ENCODE measurements at places on chromosomes 3 and 15.
A peak's percentile ranks its signal among the peaks of the same experiment; 100 is the strongest.

- peaks cover 39% of the 10 kb centered on the region for H3K27me3 ChIP-seq
- H3K4me3 ChIP-seq = no peak overlapping the region
- H3K36me3 ChIP-seq = no peaks in the 10 kb centered on the region
- peaks cover 8% of the 10 kb centered on the region for H3K4me1 ChIP-seq
These were observed 34.7 kb upstream of the CCDC174 start for GRCh38 chr3:14616606-14617507.

- H3K27me3 ChIP-seq = no peaks in the 10 kb centered on the region
- no peak overlapping the region for H3K4me3 ChIP-seq
- H3K36me3 ChIP-seq = peaks cover 10% of the 10 kb centered on the region
- peak; percentile 59 for DNase-seq
- H3K4me1 ChIP-seq = peaks cover 36% of the 10 kb centered on the region
- H3K27ac ChIP-seq = peak overlapping the region; percentile 73
These were observed 18.2 kb upstream of the PSTPIP1 start for GRCh38 chr15:76976572-76977270.

GRCh38 chr3:72977060-72977808 lies 19.4 kb upstream of the PPP4R2 start:
- H3K36me3 ChIP-seq = peaks cover 3% of the 10 kb centered on the region
- H3K4me1 ChIP-seq = peaks cover 29% of the 10 kb centered on the region
- H3K27me3 ChIP-seq = peaks cover 11% of the 10 kb centered on the region
- H3K27ac ChIP-seq = peak overlapping the region; percentile 79

- DNase-seq = no peak
- H3K36me3 ChIP-seq = peaks cover 49% of the 10 kb centered on the region
- peak overlapping the region; percentile 82 for H3K4me3 ChIP-seq
- H3K27me3 ChIP-seq = no peaks in the 10 kb centered on the region
- peaks cover 93% of the 10 kb centered on the region for H3K4me1 ChIP-seq
These were observed 25.0 kb downstream of the CD86 start for GRCh38 chr3:122080207-122080587.

DNA sequence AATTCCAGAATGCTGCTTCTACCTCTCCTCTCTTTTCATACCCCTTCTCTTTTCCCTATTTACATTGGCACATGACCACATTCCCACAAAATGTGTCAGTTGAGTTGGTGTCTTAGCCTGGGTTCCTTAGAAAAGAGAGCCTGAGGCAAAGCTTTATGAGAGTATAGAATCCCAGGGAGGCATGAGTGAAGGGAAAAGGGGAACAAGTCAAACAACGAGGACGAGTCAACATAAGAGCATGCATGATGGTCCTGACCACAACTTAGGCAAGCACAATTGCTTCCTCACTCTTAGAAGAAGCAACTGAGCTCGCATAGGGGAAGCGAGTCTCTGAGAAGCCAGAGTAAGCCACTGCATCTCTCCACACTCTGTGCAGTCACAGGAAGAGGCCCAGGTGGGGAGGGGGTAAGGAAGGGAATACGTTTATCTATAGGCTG lies 15.4 kb upstream of the ZNF774 start:
- peaks cover 11% of the 10 kb centered on the region for H3K4me1 ChIP-seq
- no peak overlapping the region for H3K27ac ChIP-seq
- H3K27me3 ChIP-seq = no peaks in the 10 kb centered on the region

- no peak overlapping the region for H3K4me3 ChIP-seq
- DNase-seq = no peak
- H3K36me3 ChIP-seq = no peaks in the 10 kb centered on the region
These were observed 204.1 kb downstream of the STXBP5L start for GRCh38 chr3:121111914-121112612.

GRCh38 chr15:88619796-88620195 lies 1.3 kb upstream of the AEN start:
- no peaks in the 10 kb centered on the region for H3K27me3 ChIP-seq
- peak; percentile 1 for DNase-seq
- H3K4me3 ChIP-seq = no peak overlapping the region

- peaks cover 34% of the 10 kb centered on the region for H3K4me1 ChIP-seq
- peaks cover 2% of the 10 kb centered on the region for H3K36me3 ChIP-seq
- H3K4me3 ChIP-seq = no peak overlapping the region
- H3K27me3 ChIP-seq = peaks cover 35% of the 10 kb centered on the region
- H3K27ac ChIP-seq = no peak overlapping the region
- no peak for DNase-seq
These were observed 4.6 kb downstream of the LRRC2 start for GRCh38 chr3:46561511-46561910.

DNA sequence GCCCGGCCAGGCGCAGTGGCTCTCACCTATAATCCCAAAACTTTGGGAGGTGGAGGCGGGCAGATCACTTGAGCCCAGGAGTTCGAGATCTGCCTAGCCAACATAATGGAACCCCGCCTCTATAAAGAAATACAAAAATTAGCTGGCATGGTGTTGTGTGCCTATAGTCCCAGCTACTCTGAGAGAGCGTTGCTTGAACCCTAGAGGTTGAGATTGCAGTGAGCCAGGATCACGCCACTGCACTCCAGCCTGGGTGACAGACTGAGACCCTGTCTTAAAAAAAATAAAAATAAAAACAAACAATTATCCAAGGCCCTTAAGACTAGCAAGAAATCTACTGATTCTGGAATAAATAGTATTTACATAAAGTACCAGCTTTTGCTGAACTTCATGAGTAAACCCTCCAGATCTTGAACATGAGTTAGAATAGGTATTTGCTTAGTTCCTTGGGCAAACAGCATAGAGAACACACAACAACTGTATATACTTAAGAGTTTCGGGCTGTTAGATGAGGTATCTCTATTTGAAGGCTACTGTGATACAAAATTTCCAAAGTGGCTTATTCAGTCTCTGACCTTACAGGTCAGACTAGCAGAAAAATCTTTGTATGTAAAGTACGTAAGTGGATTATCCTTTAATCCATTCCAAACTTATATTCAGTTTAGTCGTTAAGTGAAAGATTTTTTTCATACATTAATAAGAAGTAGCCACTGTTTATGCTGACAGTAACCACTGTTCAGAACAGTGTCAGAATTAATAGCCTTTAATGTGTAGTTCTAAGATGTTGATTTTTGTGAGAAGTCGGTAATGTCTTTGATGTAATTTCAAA lies 171.1 kb upstream of the CGNL1 start:
- no peak overlapping the region for H3K27ac ChIP-seq
- DNase-seq = no peak
- H3K27me3 ChIP-seq = no peaks in the 10 kb centered on the region
- H3K4me1 ChIP-seq = peaks cover 4% of the 10 kb centered on the region
- H3K4me3 ChIP-seq = no peak overlapping the region

- no peaks in the 10 kb centered on the region for H3K27me3 ChIP-seq
- no peak overlapping the region for H3K4me3 ChIP-seq
- H3K27ac ChIP-seq = no peak overlapping the region
- no peak for DNase-seq
These were observed 51.8 kb downstream of the LMCD1 start for GRCh38 chr3:8553405-8553804.

- no peaks in the 10 kb centered on the region for H3K4me1 ChIP-seq
- H3K36me3 ChIP-seq = no peaks in the 10 kb centered on the region
- no peak overlapping the region for H3K4me3 ChIP-seq
- H3K27me3 ChIP-seq = peaks cover 35% of the 10 kb centered on the region
- no peak for DNase-seq
These were observed 52.1 kb downstream of the TM2D3 start for GRCh38 chr15:101600035-101600434.

- no peak for DNase-seq
- no peaks in the 10 kb centered on the region for H3K27me3 ChIP-seq
- peaks cover 47% of the 10 kb centered on the region for H3K4me1 ChIP-seq
These were observed 20.4 kb downstream of the COLQ start for GRCh38 chr3:15501126-15501525.

DNA sequence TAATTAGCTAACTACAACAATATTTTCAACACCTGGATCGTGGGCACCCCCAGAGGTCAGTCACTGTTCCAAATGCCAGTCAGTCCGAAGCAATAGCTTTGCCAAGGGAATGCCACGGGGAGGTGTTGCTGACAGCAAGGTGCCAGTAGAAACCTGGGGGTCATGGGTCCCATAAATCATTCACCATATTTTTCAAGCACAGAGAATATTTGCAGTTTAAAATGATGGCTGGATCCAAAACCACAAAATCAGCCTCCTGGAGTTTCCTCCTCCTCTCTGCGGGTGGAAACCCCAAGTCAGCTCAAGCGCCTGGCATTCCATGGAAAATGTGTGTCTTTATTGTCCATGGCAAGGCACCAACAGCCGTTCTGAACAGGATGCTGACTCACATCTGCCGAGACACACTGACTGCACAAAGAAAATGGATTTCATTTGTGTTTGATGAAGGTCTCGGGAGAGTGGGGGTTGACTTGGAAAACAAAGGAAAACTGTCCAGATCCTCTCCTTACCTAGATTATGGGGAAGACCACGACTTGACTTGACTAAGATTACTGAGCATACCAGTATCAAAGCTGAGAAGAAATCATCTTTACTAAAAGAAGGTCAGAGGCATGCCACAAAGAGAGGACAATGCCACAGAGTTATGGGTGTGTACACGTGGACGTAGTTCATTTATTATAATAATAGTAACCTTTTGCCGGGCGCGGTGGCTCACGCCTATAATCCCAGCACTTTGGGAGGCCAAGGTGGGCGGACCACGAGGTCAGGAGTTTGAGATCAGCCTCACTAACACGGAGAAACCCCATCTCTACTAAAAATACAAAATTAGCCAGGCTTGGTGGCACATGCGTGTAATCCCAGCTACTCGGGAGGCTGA lies 26.4 kb downstream of the ANXA2 start:
- peak; percentile 37 for DNase-seq
- peaks cover 43% of the 10 kb centered on the region for H3K36me3 ChIP-seq
- peaks cover 15% of the 10 kb centered on the region for H3K4me1 ChIP-seq
- no peak overlapping the region for H3K27ac ChIP-seq

DNA sequence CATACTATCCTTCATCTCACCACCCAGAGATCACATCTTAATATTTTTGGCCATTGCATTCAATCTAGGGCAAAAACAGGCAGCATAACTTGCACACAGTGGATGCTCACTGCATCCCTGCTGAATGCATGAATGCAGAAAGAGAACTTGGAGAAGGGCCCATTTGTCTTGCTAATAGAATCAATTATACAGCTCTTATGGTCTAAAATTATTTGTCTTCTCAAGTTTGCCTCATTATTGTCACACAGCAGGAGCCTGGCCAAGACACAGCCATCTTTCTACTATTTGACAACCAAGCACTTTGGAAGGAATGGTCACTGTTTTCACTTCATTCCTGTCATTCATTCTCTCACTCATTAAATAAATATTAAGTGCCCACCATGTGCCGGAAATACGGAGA lies 1.2 kb upstream of the ARHGEF26 start:
- no peak overlapping the region for H3K4me3 ChIP-seq
- peaks cover 18% of the 10 kb centered on the region for H3K4me1 ChIP-seq
- H3K27ac ChIP-seq = no peak overlapping the region
- no peaks in the 10 kb centered on the region for H3K36me3 ChIP-seq
- DNase-seq = no peak

- no peak for DNase-seq
- no peaks in the 10 kb centered on the region for H3K36me3 ChIP-seq
- H3K4me3 ChIP-seq = no peak overlapping the region
- no peaks in the 10 kb centered on the region for H3K4me1 ChIP-seq
These were observed 21.7 kb upstream of the CGNL1 start for GRCh38 chr15:57354436-57355123.

DNA sequence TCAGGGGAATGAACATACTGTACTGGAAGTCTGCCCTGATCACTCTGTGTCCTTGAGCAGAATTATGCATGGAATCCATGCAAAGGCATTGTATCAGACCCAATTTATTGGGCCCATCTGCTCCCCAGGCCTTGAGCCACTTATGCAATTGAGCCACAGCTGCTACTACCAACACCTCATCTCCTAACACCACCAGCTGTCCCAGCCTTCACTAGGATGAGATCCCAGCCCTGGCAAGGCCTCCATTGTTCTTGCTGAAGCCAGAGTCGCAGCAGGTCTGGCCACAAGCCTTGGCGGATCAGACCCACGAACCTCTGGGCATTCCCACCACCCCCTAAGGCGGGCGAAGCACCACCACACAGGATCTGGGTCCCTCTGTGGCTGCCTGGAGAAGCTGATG lies 9.2 kb upstream of the NME9 start:
- no peak overlapping the region for H3K4me3 ChIP-seq
- no peak overlapping the region for H3K27ac ChIP-seq
- peaks cover 8% of the 10 kb centered on the region for H3K27me3 ChIP-seq

DNA sequence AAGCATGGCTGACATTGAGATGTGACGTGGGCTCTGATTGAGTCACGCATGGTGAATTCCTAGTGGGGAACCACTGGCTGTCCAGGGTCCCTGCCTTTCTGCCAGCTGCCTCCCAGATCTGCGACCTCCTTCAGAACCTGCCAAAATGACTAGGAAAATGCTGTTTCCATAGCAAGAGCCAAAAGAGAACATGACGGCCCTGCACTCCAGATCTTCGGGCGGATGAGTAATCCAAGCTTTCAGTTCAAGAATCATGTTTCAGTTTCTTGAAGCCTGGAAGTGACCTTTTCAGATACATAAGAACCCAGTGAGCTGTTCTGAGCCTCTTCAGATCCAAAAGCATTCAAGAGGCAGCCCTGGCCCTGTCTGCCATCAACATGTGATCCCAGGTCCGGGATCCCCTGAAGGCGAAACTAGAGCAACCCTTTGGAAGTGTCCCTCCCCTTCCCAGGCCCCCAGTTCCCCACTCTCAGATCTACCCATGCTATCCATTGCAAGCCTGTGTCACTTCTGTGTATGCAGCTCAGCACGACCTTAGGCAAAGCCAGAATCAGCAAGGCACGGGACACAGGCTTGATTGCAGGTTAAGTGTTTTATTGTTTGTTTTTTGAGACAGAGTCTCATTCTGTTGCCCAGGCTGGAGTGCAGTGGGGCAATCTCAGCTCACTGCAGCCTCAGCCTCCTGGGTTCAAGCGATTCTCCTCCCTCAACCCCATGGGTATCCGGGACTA lies 19.7 kb downstream of the ANKRD63 start:
- no peak for DNase-seq
- H3K27ac ChIP-seq = no peak overlapping the region
- no peak overlapping the region for H3K4me3 ChIP-seq
- H3K4me1 ChIP-seq = no peaks in the 10 kb centered on the region
- H3K36me3 ChIP-seq = no peaks in the 10 kb centered on the region

GRCh38 chr3:128767094-128767750 lies 41.2 kb downstream of the RAB7A start:
- DNase-seq = no peak
- peaks cover 26% of the 10 kb centered on the region for H3K36me3 ChIP-seq
- no peaks in the 10 kb centered on the region for H3K27me3 ChIP-seq

DNA sequence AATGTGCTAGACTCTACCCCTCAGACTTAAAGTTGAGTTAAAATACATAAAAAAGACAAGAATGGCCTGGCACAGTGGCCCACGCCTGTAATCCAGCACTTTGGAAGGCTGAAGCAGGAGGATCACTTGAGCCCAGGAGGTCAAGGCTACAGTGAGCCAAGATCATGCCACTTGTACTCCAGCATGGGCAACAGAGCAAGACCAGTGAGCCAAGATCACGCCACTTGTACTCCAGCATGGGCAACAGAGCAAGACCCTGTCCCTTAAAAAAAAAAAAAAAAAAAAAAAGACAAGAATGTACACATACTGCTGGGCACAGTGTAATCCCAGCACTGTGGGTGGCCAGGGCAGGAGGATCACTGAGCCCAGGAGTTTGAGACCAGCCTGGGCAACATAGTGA lies 17.4 kb downstream of the DIS3L start:
- peaks cover 23% of the 10 kb centered on the region for H3K36me3 ChIP-seq
- H3K27ac ChIP-seq = no peak overlapping the region
- H3K4me1 ChIP-seq = no peaks in the 10 kb centered on the region

Data from activated CD8-positive, alpha-beta memory T cell treated with anti-CD3 and anti-CD28 coated beads, Interleukin-2, amount 10 ng/mL, durations not matched to agents 7 days and 5 days (primary cell).